Renal cortical epithelial cell (primary cell): ENCODE measurements at places on chromosomes 3 and 15. TPM values are rescaled to one million over a fixed set of nuclear protein-coding genes. Genes with fewer than 3 reads are reported as not detected.

Gene TM6SF1
- total RNA-seq: 0.52 TPM in 1 of 2 replicates, not detected in the other

- DNase-seq: peak; percentile 88
These were observed 27.0 kb upstream of the APH1B start for GRCh38 chr15:63250312-63250965.

DNA sequence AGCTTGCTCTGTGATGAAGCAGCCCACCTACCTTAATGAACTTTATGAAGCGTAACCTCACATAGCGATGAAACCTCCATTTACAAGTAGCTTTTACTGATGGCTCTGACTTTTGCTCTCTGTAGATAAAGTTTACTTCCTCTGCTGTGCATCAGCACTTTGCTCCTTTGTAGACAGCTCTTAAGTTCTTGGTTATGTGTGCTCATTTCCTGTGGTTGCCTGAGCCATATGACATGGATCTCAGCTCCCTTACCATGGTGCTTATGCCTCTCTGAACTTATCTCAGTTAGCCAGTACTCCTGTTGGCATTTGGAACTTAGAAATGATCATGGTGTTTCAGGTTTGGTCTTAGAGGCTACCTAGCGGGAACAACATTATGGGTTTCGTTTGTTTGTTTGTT is 7.8 kb downstream of the MFSD1 start:
- no peak for DNase-seq

Gene CAV3
- not detected in 2 replicates for total RNA-seq

Gene GPR62
- total RNA-seq: not detected in 2 replicates

Gene ONECUT1
- 0.10 TPM in 1 of 2 replicates, not detected in the other for total RNA-seq

DNA sequence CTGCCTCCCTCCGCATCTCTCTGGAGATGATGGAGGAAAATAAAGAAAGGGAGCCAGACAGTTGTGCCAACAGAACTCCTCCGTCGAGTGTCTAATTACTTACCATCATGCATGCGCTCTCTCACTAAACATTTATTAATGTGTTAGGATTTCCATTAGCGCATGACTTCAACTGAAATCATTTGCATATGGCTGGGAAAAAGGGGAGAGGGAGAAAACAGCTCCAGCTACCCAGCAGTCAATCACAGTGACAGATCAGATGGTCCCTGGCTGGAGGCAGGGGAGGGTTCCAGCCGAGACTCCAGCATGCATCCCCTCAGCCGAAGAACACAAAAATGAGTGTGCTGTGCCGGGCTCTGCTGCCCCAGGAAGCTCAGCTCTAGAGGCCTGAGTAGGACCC is 6.8 kb upstream of the RHO start:
- DNase-seq: no peak

GRCh38 chr3:66659056-66659455 is 158.2 kb upstream of the LRIG1 start:
- no peak for DNase-seq

Gene ASB14
- total RNA-seq: 0.17 TPM in 1 of 2 replicates, not detected in the other

Gene PLA1A
- 1.2 and 5.1 TPM in 2 replicates for total RNA-seq

Gene AGBL1
- total RNA-seq: not detected in 2 replicates

GRCh38 chr3:195467641-195468390 is 25.0 kb upstream of the ACAP2 start:
- DNase-seq: peak; percentile 82

Gene STRA6
- total RNA-seq: 0.45 and 0.69 TPM in 2 replicates

DNA sequence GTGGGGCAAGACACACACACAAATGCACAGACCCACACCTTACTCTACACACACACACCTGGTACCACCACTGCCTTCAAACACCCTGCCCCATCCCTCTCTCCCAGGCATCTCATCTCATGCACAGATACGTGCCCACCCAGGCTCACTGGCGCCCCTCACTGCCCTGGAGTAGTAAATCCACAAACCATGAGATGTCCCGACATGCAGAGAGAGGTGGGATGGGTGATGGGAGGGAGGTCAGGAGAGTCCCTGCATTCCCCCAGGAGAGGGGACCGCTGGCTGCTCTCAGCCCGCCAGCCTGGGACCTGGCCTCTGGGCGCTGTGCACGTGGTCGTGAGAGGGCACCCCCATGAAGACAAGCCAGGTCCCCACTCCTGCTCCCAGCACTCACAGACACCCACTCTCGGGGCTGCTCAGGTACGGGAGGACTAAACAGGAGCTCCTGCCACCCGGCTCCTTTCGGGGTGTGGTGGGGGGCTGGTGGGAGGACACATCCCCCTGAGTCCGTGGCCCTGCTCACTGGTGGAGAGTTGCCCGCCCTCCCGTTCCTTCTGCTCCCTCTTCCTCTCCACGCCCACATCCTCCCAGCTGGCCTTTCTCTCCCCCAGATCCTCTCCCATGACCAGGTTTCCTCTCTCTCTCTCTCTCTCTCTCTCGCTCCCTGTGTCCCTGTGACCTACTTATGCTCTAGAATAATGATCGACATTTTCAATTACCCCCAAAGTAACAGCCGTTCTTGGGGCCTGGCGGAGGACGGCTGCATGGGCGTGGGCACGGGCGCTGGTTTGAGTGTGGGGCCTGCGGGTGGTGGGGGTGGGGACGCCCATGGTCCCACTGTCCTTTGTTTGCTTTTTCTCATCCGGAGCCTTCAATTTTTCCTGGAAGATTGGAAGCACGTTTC is 18.9 kb upstream of the CSPG4 start:
- peak; percentile 28 for DNase-seq

Gene OR5H1
- total RNA-seq: not detected in 2 replicates

- DNase-seq: no peak
These were observed 175.7 kb downstream of the SLC9A9 start for GRCh38 chr3:143672396-143673165.

DNA sequence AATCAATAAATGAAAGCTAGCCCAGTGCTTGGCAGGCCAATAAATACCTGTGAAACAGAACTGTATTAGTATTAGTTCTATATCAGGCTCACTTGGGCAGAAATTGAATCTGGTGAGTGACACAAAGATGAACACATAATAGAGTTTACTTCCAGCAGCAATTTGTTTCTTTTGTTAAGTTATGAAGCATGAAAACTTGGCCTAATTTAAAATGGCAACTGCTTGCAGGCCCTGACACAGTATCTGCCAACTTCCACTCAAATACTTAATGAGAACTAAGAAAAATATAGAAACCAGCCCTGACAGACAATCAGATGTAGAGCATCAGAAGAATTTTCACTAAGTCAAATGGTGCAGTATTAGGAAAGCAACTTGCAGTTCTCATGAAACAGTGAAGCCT is 37.6 kb upstream of the LRIG1 start:
- no peak for DNase-seq

Gene CCR3
- not detected in 2 replicates for total RNA-seq

DNA sequence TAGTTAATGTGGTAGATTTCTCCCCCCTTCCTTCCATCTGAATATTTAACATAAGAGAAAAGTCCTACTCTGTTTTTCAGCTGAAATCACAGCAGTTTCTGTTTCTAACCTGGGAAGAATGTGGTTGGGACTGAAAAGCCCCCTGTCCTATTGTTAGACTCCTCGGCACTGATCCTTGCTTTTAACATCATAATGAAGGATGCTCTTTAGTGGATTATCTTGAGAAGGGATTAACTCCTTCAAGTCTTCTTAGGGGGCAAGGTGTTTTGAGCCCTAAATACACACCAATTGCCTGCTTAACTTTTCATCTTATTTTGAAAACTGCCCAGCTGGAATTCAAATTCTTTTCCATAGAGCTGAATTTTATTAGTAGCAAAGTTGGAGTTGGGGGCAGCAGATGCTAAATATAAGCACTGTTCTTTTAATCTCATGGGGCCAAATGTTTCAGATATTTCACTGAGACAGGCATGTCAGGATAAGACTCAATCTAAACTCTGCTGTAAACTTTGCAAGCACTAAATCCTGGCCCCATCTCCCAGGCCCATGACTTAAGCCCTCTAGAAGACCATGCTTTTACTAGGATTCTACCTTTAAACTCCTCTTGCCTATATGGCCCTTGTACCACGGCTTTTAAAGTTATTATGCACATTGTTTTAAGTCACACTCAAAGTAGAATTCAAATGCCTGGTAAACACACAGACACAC is 243.2 kb upstream of the NR2F2 start:
- DNase-seq: no peak

Gene LIPC
- total RNA-seq: 1.6 and 9.2 TPM in 2 replicates

- no peak for DNase-seq
These were observed 30.8 kb downstream of the CORO2B start for GRCh38 chr15:68609629-68610028.

DNA sequence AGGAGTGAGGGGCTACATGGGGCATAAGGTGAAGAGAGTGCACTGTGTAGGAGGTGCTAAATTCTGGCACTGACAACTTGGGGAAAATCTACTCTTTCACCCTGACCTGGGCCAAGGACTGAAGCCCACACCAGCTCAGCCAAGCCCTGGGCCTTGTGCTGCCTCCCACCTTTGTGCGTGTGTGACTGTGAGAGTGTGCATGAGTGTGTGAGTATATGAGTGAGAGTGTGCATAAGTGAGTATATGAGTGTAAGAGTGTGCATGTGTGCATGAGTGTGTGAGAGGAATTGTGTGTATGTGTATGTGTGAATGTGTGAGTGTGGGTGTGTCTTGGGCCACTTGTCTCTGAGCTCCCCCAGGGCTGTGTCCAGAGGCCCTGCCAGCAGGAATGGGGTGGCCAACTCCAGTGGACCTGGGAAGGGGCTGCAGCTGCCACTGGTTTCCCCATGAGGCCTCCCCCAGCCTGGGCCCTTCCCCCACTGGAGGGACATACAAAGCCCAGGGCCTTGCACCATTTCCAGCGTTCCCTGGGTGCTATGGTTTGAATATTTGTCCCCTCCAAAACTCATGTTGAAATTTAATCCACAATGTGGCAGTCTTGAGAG is 15.2 kb downstream of the C3orf22 start:
- no peak for DNase-seq

DNA sequence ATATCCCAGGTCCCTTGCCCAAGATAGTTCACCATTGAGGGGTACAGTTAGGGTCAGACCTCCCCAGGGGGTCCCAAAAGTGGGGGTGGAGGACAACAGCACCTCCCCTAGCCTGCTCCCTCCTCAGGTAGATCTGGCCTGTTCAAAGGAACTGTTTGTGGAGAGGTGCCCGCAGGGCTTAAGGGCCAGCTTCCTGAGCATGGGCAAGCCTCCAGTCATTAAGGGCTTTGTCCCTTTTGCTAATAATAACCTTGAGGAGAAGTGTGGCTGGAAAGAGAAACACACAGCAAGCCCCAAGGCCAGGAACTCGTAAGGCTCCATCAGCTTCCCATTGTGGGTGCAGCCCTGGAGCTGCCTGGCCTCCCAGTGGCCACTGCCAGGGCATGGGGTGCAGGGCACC is 47.4 kb downstream of the ISG20 start:
- no peak for DNase-seq

GRCh38 chr15:35545316-35545823 is 595 bp downstream of the DPH6 start:
- peak; percentile 71 for DNase-seq

Gene KIF23
- 5.8 and 30.4 TPM in 2 replicates for total RNA-seq

DNA sequence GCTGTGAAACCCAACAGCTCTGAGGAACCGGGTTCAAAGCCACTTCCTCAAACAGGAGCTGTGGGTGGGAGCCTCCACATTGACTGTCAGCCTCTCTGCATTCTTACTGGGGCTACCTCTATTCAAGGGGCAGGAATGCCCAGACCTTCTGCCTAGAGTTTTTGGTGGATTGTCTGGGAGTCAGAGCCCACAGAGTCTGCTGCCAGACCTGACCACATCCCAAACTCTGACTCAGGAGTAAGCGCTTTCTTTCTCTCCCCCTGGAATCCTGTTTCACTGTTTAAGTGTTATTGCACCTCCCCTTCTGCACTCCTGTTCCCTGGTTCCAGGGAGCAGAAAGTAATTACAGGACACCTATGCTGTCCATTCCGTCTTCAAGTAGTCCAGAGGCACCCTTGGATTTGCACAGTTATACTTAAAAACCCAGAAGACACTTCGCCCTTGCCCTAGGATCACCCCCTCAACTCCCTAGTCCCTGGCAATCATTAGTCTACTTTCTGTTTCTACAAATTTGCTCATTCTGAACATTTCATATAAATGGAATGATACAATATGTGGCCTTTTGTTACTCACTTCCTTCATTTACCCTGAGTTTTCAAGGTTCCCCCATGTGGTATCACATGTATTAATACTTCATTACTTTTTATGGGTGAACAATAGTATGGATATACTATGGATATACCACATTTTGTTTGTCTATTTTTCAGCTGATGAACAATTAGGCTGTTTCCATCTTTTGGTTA is 37.9 kb upstream of the TJP1 start:
- DNase-seq: peak; percentile 77

Gene BTLA
- total RNA-seq: 0.10 and 0.17 TPM in 2 replicates

Gene DPPA2
- total RNA-seq: 0.35 TPM in 1 of 2 replicates, not detected in the other

- DNase-seq: no peak
These were observed 114.5 kb downstream of the FOXB1 start for GRCh38 chr15:60118626-60119025.

- peak; percentile 57 for DNase-seq
These were observed 241.4 kb downstream of the EDEM1 start for GRCh38 chr3:5428607-5429516.

DNA sequence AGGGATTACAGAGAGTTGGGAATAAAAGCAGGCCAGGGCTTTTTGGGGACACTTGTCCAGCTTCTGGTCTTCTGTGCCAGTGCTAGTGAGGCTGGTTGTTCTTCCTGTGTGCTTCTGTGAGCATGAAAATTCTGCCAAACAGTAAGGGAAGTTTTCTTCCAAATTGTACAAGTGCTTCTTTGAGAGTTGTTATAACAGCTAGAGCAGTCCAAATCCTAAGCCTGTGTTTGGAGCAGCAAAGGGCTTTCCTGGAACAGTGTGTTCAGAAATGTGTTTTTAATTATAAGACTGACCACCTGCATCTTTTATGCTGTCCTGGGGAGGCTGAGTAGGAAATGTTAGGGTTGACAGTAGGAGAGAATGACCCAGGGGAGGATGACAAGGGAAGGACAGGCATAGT is 223.0 kb upstream of the P2RY1 start:
- DNase-seq: no peak

DNA sequence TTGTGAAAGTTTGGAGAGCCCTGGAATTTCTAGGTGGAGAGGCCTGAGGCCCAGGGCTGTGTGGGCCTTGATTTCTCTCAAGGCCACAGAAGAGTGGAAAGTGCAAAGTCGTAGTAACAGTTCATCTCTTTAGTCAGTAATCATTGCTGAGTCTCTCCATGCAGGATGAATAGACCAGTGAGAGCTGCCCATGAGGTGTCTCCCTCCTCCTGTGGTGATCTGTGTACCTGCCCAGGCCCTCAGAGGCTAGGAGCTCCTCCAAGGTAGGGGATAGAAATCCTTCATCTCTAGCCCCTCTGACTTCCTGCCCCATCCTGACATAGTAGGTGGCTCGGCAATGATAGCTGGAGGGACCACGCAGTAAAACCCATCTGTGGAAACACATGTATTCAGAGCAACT is 6.8 kb upstream of the IDH3A start:
- DNase-seq: no peak
